Progenitor cell of endocrine pancreas (in vitro differentiated cells): ENCODE measurements at places on chromosomes 6 and 20. TPM values are rescaled to one million over a fixed set of nuclear protein-coding genes. Genes with fewer than 3 reads are reported as not detected.

DNA sequence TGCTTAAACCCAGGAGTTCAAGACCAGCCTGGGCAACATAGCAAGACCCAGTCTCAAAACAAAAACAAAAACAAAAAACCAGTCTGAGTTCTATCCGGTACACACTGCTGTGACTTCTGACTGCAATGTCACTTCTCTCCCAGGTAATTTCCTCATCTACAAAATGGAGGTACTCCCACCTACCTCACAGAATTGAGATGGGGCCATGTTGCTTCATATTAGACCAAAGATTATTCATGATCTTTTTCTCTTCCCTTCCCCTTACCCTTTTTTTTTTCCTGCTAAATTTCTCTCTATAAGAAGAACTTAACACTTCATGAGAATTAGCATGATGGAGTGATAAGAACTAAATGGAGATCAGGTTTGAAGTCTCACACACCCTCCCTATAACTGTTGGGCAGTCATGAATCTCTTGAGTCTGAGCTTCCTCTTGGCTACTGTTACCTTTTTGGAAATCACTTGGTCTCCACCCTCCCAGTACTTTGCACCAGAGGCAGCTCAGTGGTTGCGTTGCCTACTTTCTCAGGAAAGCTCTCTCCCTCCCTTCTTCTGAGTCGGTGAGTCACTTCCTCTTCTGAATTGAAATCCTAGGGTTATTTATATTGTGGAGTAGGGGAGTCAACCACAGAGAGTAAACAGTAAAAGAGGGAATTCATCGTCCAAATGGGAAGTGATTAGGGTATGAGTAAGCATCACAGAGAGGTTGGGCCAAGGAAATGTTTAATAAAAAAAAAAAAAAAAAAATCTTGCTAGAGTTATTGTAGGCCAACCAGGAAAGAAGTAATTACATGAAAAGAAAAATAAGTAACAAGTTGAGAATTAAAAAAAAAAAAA lies 59.9 kb upstream of the MAP7 start:
- DNase-seq, result no peak

- DNase-seq, result no peak
Measured at GRCh38 chr6:157380458-157380778, 572 bp upstream of the ZDHHC14 start.

DNA sequence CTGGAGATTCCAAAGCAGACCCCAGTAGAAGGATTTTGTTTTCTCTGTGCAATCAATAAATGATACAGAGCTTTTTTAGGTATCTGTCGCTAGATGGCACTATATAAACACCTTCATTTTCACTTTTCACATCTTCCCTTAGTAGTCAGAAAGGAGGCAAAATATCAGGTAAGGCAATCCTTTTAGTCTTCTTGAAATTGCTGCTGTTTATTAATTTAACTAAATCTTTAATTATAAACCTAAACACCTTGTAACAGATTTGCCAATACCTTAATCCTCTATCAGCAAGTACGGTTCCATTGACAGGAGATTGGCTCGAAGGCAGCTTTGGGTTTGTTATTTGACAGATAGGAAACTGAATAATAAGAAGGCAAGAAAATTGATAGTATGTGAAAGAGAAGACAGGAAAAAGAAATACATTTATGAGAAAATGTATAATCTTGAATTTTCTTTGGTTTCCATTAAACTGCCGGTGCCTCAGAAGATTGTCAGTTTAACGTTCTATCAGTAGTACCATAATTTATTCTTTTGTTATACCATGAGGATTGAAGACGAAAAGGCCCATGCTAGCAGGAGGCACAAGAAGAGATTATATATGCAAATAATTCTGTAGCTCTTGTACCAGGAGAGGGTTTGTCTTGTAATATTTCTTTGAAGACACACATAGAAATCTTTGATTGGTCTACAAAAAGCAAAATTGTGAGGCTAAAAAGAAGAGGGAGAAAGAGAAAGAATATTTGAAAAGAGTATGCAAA lies 23.5 kb upstream of the IBTK start:
- no peak for DNase-seq

DNA sequence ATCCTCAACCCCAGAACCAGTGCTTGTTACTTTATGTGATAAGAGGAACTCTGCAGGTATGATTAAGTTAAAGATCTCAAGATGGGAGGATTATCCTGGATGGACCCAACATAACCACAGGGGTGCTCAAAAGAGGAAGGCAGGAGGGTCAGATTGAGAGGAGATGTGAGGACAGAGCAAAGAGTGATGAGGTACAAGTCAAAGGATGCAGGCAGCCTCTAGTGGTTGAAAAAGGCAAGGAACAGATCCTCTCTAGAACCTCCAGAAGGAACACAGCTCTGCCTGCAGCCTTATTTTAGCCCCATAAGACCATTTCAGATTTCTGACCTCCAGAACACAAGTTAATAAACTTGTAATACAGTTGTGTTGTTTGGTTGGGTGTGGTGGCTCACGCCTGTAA lies 41.2 kb downstream of the PDSS2 start:
- DNase-seq, result no peak

GRCh38 chr6:47076422-47077344 lies 34.6 kb upstream of the ADGRF1 start:
- DNase-seq, result no peak

DNA sequence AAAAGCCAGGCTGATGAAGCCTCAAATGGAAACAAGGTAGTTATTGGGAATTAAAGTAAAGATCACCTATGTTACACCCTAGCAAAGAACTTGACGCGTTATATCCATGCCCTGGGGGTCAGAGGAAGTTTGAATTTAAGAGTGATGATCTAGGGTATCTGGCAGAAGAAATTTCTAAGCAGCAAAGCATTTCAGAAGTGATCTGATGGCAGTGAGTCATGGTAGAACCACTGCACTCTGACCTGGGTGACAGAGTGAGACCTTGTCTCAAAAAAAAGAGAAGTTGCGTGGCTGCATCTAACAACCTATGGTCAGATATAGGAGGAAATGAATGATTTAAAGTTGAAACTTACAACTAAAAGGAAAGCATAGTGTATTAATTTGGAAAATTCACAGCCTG lies 45.2 kb downstream of the SCP2D1 start:
- DNase-seq, result no peak

DNA sequence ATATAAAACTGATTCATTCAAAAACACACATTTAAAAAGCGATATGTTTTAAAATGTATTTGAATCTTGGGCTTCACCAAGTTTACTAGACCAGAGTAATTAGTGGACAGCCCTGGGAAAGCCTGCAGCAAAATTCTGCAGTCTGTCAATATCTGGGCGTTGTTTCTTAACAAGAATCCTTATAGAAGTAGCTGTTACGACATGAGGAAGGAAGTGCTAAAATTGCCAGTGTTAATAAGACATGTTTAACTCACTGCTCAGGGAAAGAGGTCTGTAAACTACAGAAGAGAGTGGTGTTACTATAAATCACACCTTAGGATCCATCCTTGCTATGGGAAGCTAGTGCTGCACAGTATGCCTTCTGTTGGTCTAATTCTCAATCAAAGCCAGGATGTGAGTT lies 120.6 kb downstream of the TBX18 start:
- no peak for DNase-seq

- DNase-seq, result no peak
Measured at GRCh38 chr6:150176659-150177058, 33.8 kb downstream of the PPP1R14C start.

DNA sequence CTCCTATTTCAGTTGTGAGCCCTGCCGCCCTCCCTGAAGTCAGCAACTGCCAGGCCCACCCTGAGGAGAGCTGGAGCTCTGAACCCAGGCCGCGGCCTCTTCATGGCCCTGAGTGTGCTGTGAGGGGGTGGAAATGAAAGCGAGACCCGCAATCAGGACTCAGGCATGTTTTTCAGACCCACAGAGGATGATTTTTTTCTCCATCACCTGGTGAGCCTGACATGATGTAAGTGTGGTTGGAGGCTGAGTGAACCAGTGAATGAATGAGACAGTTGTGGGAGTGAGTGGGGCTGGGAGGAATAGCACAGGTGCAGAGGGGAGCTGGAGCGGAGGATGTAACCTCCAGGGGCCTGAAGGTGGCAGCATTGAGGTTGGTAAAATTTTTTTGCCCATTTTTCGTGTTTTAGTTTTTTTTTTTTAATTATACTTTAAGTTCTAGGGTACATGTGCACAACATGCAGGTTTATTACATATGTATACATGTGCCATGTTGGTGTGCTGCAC lies 18.3 kb downstream of the RAET1L start:
- no peak for DNase-seq

DNA sequence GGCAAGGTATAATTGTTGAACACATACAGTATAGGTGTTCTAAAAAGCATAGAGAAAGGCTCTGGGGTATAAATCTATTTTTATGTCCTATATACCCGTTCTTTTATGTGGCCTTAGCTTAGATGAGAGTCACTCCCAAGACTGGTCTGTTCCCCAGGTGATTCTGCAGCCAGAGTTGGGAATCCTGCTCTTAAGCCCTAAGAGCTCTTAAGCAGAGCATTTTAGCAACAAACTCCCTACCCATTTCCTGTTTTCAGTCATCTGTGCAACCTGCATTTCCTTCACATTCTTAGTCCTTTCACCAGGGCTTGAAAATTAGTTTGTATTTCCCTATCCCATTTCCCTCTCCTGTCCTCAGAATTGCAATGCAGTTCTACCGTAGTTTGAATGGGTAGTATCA lies 166.1 kb downstream of the HS3ST5 start:
- DNase-seq, result no peak

- no peak for DNase-seq
Measured at GRCh38 chr6:89242574-89243330, 25.6 kb upstream of the GABRR1 start.

Gene FAM83C
- not detected in 2 replicates for total RNA-seq

Gene ECT2L
- not detected in 2 replicates for total RNA-seq
